ENCODE measurements at places on chromosomes 16 and 17.
A peak's percentile ranks its signal among the peaks of the same experiment; 100 is the strongest.

- peak; percentile 74 for DNase-seq
Measured at GRCh38 chr17:40531051-40531991, 29.9 kb upstream of the TNS4 start.

DNA sequence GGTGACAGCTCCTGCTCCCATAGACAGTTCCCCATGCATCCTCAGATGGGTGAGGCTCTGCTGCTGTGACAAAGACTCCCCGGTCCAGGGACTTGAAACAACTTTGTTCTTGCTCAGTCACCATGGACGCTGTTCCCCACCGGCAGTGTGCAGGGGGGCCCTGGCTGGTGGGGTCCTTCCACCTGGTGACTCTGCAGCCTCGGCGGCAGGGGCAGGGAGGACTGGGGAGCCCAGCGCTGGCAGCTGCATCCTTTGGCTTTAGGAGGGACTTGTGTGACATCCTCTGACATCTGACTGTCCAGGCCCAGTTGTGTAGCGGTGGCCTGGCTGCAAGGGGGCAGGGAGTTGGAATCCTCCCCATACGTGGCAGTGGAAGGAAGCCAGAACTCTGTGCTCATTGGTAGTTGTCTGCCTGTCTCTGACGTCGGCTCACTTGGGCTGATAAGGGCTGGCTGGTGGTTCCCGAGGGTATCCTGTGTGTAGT is 107.3 kb downstream of the CMIP start:
- DNase-seq, result no peak

DNA sequence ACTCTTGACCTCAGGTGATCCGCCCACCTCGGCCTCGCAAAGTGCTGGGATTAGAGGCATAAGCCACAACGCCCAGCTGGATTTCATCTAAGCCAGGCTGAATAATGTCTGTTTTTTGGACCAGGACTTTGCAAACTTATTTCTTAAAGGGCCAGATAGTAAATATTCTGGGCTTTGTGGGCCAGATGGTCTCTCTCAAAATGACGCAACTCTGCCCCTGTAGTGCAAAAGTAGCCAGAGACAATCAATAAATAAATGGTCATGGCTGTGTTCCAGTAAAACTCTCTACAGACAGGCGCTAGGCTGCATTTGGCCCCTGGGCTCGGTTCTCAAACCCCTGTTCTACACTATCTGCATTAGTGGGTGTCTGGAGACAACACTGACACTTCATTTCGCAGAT is 121.9 kb upstream of the CDH13 start:
- no peak for DNase-seq

GRCh38 chr17:5915337-5915736 is 154.8 kb upstream of the WSCD1 start:
- DNase-seq, result no peak

DNA sequence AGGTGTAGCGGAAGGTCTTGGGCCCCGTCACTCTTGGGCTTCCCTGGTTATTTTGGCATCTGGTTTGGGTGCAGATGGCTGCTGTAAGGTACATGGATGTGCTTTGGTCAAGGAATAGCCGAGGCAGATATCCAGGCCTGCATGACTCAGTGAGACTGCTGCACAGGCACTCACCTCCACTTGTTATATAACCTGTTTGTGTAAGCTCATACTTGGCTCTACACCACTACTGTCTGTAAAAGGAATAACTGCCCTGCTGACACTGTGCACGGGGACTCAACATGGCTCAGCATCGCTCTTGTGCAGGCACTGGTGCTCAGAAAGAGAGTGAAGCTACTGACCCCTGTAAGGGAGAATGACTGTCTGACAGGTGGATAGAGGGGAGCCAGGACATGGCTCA is 42.3 kb upstream of the ARL4D start:
- no peak for DNase-seq

DNA sequence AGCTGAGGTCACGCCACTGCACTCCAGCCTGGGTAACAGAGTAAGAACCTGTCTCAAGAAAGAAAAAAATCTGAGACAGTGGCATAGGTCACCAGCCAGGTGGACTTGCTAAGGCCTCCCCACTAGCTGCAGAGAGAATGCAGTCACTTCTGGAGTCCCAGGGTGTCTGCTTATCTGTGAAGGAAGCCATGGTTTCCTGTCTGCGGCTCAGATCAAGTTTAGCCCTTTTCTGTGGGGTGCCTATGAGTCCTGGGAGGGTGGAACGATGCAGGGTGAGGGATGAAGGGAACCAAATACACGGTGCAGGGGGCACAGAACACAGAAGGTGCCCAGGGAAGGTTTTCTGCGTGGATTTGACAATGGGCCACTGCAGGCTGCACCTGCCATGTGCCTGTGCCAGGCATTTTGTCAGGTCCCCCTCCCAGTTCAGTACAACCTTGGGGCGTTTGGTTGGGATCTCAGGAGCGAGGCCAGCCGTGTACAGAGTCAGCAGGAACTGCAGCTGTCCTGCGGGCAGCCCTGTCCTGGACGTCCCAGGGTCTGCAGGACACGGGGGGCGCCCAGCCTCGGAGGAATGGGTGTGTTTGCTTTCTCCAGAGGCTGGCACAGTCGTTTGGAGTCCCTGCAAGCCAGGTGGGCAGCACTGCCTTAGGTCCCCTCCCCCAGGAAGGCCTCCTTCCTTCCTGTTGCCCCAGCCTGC is 41.8 kb downstream of the RAB11FIP4 start:
- no peak for DNase-seq

GRCh38 chr17:7744416-7744815 is 26.9 kb downstream of the DNAH2 start:
- no peak for DNase-seq

- no peak for DNase-seq
Measured at GRCh38 chr16:86376837-86377236, 133.5 kb upstream of the FOXF1 start.

GRCh38 chr16:27475561-27475960 is 73.6 kb downstream of the IL21R start:
- DNase-seq, result no peak
